Activated CD8-positive, alpha-beta memory T cell treated with anti-CD3 and anti-CD28 coated beads, Interleukin-2, amount 10 ng/mL, durations not matched to agents 7 days and 5 days (primary cell): ENCODE measurements at places on chromosomes 13 and 19. TPM values are rescaled to one million over a fixed set of nuclear protein-coding genes. Genes with fewer than 3 reads are reported as not detected.

GRCh38 chr13:24267274-24267673 lies 42.1 kb upstream of the C1QTNF9 start:
- peak overlapping the region; percentile 70 for H3K4me3 ChIP-seq
- peak overlapping the region; percentile 88 for H3K27ac ChIP-seq
- peaks cover 87% of the 10 kb centered on the region for H3K4me1 ChIP-seq
- DNase-seq = peak; percentile 64

Gene LILRB2
- not detected for total RNA-seq

Gene MAST1
- 2.5 TPM for total RNA-seq

DNA sequence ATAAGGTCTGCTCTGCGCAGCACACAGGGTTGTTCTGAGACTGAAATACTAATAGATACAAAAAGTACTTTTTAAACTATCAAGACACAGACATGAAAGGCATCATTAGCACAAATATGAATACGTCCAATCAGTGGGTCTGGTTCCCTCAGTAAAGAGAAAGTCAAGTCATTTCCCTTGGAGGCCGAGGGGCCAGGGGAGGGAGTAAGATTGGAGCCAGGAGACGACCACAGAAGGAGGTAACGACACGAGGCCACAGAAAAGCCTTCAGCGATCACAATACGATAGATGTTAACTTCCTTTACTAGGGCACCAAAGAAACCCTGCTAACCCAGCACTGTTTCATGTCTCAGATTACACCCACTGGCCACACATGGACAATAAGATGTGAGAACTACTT lies 5.3 kb downstream of the CARS2 start:
- H3K4me3 ChIP-seq = no peak overlapping the region
- H3K4me1 ChIP-seq = peaks cover 61% of the 10 kb centered on the region
- H3K27ac ChIP-seq = no peak overlapping the region
- peaks cover 40% of the 10 kb centered on the region for H3K36me3 ChIP-seq
- no peak for DNase-seq

- no peak overlapping the region for H3K4me3 ChIP-seq
- no peaks in the 10 kb centered on the region for H3K27me3 ChIP-seq
- DNase-seq = no peak
- H3K36me3 ChIP-seq = no peaks in the 10 kb centered on the region
Measured at GRCh38 chr13:66835040-66835628, 395.0 kb downstream of the PCDH9 start.

Gene PDX1
- not detected for total RNA-seq

GRCh38 chr19:18647371-18647767 lies 10.5 kb downstream of the KLHL26 start:
- no peaks in the 10 kb centered on the region for H3K36me3 ChIP-seq
- no peak for DNase-seq
- H3K27ac ChIP-seq = no peak overlapping the region
- peaks cover 3% of the 10 kb centered on the region for H3K4me1 ChIP-seq
- H3K4me3 ChIP-seq = no peak overlapping the region
- H3K27me3 ChIP-seq = no peaks in the 10 kb centered on the region

- DNase-seq = no peak
- no peaks in the 10 kb centered on the region for H3K4me1 ChIP-seq
- H3K27me3 ChIP-seq = no peaks in the 10 kb centered on the region
Measured at GRCh38 chr19:750640-751423, at the start of gene MISP. Gene MISP, plus strand, starts transcription at chr19:751112. Its CDS starts 5,835 bp downstream, at chr19:756947.

DNA sequence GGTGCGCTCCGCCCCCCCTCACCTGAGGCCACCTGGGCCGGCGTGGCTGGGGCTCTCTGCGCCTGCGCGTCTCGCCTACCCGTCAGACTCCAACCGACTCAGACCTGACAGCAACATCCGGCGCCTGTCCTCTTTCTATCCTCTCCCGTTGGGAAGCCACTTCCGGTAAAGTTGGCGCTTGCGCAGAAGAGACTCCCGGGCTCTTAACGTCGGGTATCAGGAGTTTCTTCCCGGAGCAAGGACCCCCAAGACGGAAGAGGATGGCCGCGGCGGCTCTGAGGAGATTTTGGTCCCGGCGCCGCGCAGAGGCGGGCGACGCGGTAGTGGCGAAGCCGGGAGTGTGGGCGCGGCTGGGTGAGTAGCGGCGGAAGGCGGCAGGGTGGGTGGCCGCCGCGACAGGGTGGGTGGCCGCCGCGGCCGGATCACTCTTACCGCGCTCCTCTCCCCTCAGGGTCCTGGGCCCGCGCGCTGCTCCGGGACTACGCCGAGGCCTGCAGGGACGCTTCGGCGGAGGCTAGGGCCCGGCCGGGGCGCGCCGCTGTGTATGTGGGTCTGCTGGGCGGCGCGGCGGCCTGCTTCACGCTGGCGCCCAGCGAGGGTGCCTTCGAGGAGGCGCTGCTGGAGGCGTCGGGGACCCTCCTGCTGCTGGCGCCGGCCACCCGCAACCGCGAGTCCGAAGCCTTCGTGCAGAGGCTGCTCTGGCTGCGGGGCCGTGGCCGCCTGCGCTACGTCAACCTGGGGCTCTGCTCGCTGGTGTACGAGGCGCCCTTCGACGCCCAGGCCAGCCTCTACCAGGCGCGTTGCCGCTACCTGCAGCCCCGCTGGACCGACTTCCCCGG lies at the start of the genes TIMM29 and YIPF2:
Gene TIMM29 (plus strand): TSS at position 249 of the 839 bp plus-strand sequence. CDS start 12 bp downstream, at position 261.
Gene YIPF2 (minus strand): TSS at position 77 of the 839 bp plus-strand sequence. CDS start 229 bp downstream, outside the sequence.
- peak within 1 kb of the TSS; percentile 83 for H3K27ac ChIP-seq
- H3K4me1 ChIP-seq = peaks cover 25% of the 10 kb centered on the region
- H3K27me3 ChIP-seq = no peaks in the 10 kb centered on the region
- peaks cover 8% of the 10 kb centered on the region for H3K36me3 ChIP-seq
- H3K4me3 ChIP-seq = peak within 1 kb of the TSS; percentile 86
- peak; percentile 97 for DNase-seq

DNA sequence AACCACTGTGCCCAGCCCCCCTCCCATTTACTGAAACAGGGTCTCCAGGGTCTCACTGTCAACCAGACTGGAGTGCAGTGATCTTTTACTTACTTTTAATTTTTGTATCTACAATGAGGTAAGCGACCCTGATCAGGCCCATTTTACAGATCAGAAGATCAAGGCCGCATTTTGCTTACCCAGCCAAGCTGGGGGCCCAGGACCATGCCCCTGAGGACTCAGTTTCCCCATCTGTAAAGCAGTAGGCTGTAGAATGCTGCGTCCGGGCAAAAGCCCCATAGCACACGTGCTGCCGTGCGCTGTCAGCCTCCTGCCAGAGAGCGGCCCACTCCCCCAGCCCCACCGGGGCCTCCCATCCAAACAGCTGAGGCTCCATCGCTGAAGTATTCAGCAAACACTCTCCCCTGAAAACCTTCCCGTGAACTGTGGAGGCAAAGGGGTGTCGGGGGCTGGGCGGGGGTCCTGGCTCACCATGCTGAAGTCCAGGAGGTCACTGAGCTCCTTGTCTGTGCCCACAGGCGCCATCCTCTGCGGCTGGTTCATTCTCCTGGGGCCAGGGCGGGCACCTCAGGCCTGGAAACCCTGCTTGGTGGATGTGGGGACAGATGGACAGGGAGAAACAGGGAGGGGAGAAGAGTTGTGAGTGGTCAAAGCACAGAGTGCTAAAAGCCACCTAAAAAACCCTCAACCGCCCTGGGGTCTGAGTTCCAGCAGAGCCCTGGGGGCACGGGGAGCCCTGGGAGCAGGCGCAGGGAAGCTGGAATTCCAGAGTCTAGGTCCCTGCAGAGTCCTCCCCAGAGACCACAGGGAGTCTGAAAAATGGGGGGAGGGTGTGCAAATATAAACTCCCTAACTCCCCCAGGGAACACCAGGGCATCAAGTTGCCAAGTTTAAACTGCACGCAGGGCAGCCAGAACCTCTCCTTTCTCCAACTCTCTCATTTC lies 2.4 kb downstream of the TCF3 start:
- peaks cover 5% of the 10 kb centered on the region for H3K36me3 ChIP-seq
- no peak for DNase-seq
- H3K4me3 ChIP-seq = peak overlapping the region; percentile 81
- H3K27me3 ChIP-seq = no peaks in the 10 kb centered on the region
- peak overlapping the region; percentile 76 for H3K27ac ChIP-seq
- H3K4me1 ChIP-seq = peaks cover 27% of the 10 kb centered on the region

DNA sequence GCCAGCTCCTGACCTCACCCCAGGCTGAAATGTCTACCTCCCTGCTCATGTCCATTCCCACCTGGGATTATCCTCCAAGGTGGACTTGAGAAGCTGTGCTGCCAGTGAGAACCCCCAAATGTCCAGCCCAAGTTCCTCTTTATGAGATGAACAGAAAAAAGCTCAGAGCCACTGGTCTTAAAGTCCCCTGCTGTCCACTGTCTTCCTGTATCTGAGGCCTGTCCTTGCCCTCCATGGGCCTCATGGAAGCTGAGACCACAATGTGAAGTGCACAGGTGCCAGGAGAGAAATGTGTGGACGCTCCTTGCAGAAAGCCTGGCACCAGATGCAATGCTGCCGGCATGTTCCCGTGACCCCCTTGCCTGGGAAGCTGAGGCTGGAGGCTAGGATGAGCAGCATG lies 3.3 kb upstream of the AMER2 start:
- H3K27me3 ChIP-seq = peaks cover 64% of the 10 kb centered on the region
- peaks cover 5% of the 10 kb centered on the region for H3K36me3 ChIP-seq
- H3K4me1 ChIP-seq = peaks cover 12% of the 10 kb centered on the region
- no peak for DNase-seq
- no peak overlapping the region for H3K4me3 ChIP-seq

Gene NRTN
- not detected for total RNA-seq

DNA sequence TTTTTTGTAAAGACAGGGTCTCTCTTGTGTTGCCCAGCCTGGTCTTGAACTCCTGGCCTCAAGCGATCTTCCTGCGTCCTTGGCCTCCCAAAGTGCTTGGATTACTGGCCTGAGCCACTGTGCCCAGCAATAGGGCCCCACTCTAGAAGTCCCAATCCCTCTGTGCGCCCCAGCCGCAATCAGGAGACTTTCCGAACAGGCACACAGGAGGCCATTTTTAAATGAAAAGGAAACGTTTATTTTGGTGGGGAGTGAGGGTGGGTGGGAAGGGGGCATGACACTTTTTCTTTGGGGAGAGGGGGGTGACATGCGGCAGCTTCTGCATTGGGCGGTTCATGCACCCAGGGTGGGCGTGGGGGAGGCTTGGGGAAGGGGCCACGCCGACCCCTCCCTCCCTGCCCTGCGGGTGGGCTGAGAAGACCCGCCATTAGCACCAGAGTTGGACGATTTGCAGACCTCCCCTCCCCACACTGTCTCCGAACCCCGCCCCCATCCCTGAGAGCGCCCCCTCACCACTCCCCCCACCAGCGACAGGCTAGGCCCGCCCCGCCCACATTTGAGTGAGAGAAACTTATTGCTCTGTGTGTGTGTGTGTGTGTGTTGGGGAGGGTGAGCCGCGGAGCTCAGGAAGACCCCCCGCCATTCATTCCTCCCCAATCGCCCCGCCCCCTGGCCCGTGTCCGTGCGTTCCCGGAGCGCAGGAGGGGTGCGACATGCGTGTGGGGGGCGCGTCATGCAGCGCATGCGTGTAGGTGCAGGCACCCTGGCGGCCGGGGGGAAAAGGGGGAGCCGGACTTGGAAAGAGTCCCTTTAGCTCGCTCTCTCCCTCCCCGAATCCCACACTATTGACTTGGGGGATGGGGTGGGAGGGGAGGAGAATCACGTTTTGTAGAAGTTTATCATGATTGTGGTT lies 17.2 kb downstream of the KCNC3 start:
- peaks cover 58% of the 10 kb centered on the region for H3K27me3 ChIP-seq
- H3K27ac ChIP-seq = no peak overlapping the region
- no peak for DNase-seq
- no peak overlapping the region for H3K4me3 ChIP-seq
- peaks cover 4% of the 10 kb centered on the region for H3K4me1 ChIP-seq
- H3K36me3 ChIP-seq = no peaks in the 10 kb centered on the region

Gene OLFM4
- not detected for total RNA-seq

Gene ICAM5
- 0.84 TPM for total RNA-seq

DNA sequence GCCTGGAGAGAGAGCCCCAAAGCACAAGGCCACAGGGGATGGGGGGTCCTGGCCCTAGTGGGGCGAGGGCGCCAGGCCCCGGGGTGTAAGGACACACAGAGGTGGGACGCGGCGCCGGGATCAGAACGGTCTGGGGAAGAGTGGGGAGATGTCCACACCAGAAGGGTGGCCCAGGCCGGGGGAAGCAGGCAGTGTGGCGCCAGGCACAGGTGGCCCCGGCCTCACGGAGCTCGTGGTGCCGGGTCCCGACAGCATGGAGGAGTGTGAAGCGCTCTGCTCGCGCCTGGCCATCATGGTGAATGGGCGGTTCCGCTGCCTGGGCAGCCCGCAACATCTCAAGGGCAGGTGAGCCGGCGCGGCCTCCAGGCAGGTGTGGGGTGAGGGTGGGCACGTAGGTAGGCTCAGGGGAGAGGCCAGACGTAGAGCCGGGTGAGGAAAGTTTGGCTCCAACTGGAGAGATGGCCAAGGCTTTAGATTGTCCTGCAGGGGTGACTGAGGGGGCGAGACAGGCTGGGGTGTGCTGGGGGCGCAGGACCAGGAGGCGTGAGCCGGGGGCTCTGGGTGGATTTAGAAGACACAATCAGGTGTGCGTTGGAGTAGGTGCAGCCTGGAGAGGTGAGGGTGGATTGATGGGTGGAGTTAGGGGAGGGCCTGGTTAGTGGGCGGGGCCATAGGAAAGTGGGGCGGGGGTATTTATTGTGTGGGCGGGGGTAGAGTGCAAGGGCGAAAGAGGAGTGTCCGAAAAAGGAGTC lies 2.9 kb upstream of the ARHGAP45 start:
- no peak overlapping the region for H3K27ac ChIP-seq

DNA sequence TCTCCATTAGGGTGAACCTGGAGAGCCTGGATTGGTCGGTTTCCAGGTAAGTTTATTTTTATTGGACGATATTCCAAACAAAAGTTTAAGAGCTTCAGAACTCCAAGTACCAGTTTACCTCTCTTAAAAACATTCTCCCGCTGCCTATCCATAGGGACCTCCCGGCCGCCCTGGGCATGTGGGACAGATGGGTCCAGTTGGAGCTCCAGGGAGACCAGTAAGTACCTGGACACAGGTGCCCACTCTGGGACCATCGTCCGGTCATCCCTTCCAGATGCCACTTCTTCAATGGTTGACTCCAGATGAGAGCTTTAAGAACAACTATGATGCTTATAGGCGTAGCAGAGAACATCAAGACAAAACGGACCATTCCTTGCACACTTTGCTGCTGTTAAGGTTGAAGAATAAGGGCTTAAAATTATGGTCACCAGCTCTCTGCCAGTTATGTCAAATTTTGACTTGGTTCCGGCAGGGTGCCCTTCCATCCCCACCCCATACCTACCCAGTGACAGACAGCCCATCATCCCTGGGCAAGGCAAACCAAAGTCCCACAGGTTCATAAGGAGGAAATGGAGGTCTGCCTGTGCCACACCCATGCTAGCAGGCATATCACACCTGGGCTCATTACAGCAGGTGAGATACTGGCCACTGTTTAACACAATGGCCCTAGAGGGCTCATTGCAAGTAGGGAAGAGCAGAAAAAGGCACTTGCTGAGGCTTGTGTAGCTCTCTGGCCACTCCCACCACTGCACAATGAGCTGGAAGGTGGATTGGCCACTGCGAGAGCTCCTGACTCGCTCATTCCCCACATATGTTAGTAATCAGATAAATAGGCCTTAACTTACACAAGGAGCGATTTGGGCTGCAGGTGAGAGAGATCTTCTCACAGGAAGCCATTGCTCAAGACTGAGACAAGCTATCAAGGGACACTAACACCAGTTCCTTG lies 123.6 kb downstream of the COL4A2 start:
- H3K36me3 ChIP-seq = no peaks in the 10 kb centered on the region
- no peaks in the 10 kb centered on the region for H3K4me1 ChIP-seq
- no peak overlapping the region for H3K27ac ChIP-seq
- no peak overlapping the region for H3K4me3 ChIP-seq
- no peak for DNase-seq

Gene LILRB1
- total RNA-seq = 3.0 TPM

Gene SLITRK6
- not detected for total RNA-seq
